HAP-1 (cell line): ENCODE measurements at places on chromosomes 7 and 10.

DNA sequence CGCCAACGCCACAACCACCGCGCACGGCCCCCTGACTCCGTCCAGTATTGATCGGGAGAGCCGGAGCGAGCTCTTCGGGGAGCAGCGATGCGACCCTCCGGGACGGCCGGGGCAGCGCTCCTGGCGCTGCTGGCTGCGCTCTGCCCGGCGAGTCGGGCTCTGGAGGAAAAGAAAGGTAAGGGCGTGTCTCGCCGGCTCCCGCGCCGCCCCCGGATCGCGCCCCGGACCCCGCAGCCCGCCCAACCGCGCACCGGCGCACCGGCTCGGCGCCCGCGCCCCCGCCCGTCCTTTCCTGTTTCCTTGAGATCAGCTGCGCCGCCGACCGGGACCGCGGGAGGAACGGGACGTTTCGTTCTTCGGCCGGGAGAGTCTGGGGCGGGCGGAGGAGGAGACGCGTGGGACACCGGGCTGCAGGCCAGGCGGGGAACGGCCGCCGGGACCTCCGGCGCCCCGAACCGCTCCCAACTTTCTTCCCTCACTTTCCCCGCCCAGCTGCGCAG, 424 bp downstream of the EGFR start:
- no peak for DNase-seq

DNA sequence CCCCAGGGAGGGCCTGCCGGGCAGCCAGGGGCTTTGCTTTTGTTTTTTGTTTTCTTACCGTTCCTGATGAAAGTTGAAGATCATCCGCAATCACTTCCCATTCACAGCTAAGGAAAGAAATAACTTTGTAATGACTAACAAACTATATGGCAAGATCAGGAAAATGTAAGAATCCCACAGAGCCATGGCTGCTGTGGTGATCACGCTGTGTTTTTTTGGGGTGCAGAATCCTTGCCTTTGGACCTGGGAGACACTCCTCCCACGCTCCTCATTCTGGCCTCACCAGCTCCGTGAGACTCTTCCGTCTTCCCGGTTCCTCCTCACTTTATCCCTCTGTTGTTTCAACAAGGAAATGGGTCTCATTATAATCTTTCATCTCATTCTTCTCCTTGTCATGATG, 443.0 kb upstream of the MGMT start:
- no peak for DNase-seq

DNA sequence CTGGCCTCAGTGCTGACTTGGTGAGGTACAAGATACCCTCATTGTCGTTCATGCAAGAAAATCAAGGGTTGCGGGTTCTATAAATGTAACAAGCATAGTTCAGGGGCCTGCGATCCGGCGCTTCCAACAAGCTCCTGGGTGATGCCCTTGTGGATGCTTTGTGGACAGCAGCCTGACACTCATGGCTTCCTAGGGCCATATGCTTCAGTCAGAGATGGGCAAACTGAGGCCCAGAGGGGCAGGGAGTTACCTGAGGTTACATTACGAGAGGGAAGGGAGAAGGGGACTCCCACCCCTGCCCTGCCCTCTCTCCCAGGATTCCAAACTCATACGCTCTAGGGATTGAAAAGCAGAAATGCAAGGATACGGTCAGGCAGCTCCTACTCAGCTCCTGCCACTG, 296.3 kb upstream of the ZMIZ1 start:
- DNase-seq = no peak

DNA sequence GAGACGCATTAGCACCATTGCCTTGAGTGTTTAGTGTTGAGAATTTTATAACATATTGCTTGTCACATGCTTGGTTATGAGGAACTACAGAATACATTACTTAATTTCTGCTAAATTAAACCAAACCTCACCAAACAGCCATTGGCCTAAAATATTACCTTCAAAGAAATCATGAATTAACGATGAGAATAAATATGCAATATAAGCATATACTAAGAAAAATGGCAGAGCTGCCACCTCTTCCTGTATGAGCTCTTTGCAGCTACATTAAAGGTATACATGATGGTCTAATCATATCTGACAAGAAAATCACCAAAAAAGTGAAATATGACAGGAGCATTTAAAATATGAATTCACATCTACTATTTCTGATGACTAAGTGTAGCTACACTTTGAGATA, 5.2 kb upstream of the RHEB start:
- DNase-seq = no peak

DNA sequence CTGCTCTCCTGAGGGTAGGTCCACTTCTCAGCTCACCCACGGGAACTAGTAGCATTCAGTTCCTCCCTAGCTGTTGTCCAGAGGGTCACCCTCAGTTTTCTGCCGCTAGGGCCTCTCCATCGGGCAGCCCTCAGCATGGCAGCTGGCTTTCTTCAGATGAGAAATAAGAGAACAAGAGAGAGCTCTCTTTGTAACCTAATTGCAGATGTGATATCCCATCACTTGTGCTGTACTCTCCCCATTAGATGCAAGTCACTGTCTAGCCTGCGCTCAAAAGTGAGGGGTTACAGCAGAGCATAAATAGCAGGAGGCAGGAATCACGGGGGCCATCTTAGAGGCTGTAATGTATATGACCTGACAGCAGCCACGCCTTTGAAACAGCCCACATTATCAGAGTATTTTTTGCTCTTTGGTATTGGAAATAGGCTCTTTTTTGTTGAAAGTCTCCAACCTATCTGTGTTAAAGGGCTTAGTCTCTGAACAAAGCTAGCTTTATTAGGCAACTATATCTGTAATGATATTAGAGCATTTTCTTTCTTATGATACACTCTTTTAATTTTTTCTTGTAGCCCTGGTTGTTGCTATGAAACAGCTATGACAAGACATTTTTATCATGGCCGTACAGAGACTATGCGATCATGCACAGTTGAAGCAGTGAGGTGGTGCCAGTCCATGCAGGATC, 45.7 kb downstream of the CROT start:
- DNase-seq = no peak

DNA sequence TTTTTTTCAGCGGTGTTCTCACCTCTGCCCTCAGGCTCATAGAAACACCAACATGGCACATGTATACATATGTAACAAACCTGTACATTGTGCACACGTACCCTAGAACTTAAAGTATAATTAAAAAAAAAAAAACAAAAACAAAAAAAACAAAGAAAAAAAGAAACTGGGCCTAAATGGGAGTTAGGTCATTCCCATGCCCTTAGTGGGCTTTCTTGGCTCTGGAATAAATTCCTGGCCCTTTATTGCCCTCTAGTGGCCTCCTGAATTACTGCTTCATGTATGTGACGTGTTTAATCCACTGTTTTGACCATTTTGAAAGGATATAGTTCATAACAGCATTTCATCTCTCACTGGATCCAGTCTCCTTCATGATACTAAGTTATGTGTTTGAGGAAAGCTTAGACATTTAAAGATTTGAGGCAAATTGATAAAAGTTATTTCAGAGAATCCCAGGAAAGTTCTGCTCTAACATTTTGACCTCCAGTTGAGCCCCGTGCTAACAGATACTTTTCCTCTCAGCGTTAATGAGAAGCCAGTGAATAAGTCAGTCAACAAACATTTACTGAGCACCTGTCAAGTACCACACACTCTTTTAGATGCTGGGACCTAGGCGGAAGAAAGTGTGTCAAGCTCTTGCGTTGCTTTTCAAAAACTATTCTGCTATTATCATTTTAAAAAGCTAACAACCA, 54.7 kb upstream of the SYPL1 start:
- DNase-seq = peak; percentile 53

- DNase-seq = peak; percentile 50
These were observed 25.8 kb downstream of the TES start for GRCh38 chr7:116236020-116236630.

DNA sequence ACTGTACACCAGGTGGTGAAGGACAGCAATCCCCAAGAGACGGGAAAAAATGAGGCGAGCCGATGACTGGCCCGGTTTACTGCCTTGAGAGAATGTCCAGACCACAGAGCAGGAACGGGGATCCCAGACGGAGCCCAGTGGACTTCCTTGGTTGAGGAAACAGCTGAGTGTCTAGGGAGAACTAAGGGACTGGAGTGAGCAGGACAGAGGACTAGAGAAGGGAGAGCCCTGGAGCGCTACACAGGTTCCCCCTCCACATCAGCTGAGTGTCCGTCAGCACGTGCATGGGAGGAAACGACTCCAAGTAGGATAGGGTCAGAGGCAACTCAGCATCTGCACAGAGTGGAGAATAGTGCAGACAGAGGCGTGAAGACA, 7.1 kb upstream of the WDR86 start:
- no peak for DNase-seq

DNA sequence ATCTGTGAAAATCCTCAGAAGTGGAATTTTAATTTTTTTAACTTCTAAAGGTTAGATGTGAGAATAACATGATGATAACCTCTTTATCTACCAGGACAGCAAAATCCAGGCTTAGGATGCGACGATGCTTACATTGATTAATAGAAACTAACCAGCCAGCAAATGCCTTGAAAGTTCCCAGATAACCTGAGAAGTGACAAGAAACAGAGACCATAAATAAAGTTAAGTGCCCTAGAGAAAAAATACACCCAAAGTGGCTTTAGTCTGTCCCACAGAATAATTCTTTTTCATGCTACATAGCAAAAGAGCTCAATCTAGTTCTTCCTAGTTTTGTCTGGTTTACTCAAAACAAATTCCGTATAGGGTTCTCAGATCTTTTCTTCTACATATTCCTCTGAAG, 262.7 kb downstream of the WDR11 start:
- no peak for DNase-seq
